MV-4-11 (cell line): ENCODE measurements at places on chromosomes 13 and 19.

GRCh38 chr19:571566-571974, 826 bp upstream of the BSG start:
- DNase-seq, result peak; percentile 69

DNA sequence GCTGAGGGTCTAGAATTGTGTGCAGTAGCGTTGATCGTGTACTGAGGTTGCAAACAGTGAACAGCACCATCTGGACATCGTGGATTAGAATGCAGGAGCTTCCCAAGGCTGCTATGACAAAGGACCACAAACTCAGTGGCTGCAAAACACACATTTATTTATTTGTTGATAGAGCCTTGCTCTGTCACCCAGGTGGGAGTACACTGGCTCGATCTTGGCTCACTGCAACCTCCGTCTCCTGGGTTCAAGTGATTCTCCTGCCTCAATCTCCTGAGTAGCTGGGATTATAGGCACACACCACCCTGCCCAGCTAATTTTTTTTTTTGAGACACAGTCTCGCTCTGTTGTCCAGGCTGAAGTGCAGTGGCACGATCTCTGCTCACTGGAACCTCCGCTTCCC, 2.3 kb upstream of the UHRF1 start:
- DNase-seq, result no peak

- no peak for DNase-seq
Measured at GRCh38 chr13:50700664-50701305, 142.7 kb downstream of the DLEU7 start.

DNA sequence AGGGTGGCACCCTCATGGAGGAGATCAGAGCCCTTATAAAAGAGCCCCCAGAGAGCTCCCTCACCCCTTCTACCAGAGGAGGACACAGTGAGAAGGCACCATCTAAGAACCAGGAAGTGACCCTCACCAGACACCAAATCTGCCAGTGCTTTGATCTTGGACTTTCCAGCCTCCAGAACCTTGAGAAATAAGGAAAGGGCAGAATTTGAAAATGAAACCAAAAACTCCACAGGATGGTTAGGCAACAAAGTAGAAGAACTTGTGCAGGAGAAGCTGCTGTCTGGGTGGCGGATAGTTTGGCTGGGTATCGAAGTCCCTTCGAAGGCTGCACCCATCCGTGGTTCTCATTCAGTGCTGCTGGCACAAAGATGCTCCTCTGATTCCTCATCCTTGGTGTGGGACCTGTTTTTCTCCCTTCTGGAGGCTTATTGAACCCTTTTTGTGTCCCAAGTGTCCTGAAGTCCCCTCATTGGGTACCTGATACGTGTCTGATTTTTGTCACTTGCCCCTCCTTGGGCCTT, 130.8 kb downstream of the KDM4B start:
- DNase-seq, result peak; percentile 51

- peak; percentile 48 for DNase-seq
Measured at GRCh38 chr19:5078182-5078581, 109.3 kb downstream of the KDM4B start.

DNA sequence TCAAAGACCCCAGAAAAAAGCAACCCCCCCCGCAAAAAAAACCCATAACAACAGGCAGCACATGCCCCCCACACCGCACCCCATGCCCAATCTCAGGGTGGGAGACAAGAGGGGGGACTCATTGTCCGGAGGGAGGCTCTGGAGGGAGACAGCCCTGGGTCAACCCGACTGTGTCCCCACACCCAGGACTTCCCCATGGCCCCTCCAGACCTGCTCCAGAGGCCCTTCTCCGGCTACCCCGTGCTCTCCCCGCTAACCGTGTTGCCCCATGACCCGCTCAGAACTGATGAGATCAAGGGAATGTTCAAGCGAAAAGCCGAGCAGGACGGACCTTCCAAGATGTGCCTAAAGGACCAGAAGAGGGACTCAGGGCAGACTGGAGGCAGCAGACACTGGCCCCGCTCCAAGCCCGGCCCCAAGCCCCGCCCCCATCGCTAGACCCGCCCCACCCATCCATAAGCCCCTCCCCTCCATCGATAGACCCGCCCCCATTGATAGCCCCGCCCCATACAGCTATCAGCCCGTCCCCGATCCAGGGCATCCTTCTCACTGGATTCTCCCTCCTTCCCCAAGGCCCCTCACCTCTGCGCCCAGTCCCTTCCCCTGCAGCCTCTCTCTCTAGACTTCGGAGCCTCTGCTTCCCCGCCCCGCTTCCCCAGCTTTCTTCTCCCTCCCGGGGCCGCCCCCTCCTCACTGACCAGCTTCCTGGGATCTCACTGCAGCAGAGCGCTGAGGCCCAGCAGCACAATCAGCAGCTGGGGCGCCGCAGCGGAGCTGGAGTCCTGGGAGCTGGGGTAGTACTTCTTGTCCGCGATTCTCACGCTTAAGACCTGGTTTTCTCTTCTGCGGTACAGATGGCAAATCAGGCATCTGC, 2.2 kb downstream of the BST2 start:
- DNase-seq, result no peak

- no peak for DNase-seq
Measured at GRCh38 chr13:111519041-111519440, 198.6 kb downstream of the TEX29 start.

- DNase-seq, result no peak
Measured at GRCh38 chr13:33289966-33290365, 4.4 kb upstream of the STARD13 start.

DNA sequence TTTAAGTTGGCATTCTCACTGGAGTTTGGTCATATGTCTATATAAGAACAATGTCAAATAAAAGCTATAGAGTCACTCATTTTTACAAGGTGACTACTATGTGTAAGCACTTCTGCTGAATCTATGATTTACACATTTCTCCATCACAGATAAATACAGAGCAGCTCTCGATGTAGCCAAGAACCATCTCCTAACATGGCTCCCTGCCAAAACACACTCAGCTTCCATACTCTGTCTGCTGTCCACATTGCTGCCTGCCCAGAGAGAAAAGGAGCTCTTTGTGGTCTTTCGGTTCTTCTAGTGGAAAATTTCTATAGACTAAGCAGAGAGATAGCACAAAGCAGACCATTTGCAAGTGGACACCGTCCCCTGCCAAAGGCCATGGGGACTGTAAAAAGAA, 190.9 kb upstream of the KLF12 start:
- no peak for DNase-seq

DNA sequence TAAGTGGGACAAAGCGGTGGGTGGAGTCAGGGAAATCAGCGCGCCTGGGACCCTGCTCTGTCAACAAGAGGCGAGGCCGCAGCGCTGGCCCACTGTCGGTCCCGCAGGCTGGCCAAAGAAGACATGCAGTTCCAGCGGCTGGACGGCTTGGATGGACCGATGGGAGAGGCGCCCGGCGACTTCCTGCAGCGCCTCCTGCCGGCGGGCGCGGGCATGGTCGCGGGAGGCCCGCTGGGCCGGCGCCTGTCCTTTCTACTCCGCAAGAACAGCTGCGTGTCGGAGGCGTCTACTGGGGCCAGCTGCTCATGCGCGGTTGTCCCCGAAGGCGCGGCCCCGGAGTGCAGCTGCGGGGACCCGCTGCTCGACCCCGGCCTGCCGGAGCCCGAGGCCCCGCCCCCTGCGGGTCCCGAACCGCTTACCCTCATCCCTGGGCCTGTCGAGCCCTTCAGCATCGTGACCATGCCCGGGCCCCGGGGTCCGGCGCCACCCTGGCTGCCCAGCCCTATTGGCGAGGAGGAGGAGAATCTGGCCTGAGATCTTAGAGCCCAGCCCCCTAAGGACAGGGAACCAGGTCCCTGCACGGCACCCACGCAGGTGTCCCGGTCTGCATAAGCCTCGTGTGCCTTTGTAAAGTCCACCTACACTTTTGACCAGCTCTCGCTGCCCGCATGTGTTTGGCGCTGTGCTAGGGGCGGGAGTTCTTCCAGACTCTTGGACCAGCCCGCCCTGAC, 6.1 kb downstream of the BEST2 start:
- DNase-seq, result peak; percentile 61

- DNase-seq, result no peak
Measured at GRCh38 chr19:29273000-29273640, 60.2 kb upstream of the UQCRFS1 start.

DNA sequence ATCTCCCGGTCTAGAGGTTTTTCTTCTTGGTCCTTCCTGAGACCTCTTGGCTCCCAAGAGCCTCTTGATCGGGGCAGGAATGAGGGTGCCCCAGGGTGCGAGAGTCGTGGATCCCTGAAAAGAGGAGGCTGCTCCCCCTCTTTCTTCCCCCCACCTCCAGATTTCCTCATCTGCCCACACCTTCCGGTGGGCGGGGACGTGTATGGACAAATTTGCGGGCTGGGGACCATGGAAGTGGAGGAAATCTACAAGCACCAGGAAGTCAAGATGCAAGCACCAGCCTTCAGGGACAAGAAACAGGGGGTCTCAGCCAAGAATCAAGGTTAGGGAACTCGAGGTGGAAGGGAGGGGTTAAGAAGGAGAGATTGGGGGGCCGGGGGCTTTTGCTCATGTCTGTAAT, at the start of gene MCEMP1:
Gene MCEMP1 (plus strand): TSS at position 237 of the 400 bp plus-strand sequence. CDS start 31 bp downstream, at position 268.
- DNase-seq, result peak; percentile 72

DNA sequence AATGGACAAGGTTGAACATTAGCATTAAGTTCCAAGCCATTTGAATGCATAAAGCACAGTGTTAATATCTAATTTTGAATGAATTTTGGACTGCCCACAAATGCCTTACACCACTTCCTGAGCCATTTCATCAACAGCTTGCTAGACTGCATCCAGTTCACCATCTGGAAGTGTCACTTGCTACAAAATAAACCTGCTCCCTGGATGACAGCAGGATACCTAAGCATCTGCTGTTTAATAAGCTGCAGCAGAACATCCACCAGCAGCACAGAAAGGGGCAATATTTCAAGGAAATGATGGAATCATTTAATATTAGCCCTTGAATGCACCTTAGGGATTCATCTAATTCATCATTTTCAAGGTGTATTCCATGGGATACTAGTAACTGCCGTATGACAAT, 76.6 kb upstream of the PCDH9 start:
- no peak for DNase-seq

DNA sequence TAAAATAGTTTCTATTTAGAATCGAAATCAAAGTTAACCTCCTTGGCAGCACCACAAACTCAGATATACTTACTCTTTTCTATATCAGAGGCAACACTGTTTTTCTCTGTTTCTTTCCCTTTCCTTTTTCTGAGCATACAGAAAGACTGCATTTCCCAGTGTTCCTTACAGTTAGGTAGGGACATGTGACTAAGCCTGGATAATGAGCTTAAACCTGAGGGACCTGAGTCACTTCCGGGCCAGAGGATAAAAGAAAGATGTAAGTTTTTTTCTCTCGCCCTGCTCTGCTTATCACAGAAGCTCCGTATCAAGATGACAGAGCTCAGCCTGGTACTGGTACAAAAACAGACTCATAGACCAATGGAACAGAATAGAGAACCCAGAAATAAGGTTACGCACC, 531.9 kb downstream of the KLF12 start:
- DNase-seq, result no peak

- DNase-seq, result no peak
Measured at GRCh38 chr13:70311191-70311590, 202.9 kb upstream of the KLHL1 start.

GRCh38 chr19:11766597-11767591, at the start of gene ZNF441:
ZNF441 (plus strand) TSS chr19:11767000; CDS start chr19:11767194, 194 bp downstream.
- DNase-seq, result no peak

GRCh38 chr13:97228850-97229521, 6.9 kb downstream of the MBNL2 start:
- no peak for DNase-seq

DNA sequence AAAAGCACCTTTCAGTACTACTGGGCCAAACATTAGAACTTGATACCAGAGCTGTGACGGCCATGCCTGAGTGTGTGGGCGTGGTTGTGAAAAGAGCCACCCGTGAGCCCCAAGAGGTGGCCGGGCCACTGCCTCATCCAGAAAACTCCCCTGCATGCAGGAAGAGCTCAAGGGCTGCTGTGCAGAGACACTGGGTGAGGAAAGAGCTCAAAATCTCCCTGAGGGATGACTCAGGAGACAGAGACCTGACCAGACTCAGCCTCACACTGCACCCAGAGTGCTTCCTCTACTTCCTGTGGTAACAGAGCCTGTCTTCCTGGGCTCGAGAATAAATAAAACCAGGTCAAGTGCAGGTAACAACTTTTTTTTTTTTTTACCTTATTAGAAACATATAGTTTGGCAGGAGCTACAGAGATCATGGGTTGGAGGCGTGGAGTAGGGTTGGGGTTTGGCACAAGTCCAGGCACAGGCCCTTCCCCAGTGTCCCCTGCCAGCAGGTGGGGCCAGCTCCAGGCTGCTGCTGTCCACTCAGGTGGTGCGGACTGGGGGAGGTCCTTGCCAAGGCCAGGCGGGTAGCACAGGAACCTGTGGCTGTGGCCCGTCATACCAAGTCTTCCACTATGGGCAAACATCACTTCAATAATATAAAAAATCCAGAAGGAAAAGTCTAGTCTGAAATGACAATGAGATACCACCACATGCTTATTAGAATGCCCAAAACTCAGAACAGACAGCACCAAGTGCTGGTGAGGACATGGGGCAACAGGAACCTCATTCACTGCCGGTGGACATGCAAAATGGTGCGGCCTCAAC, 25.5 kb downstream of the ELL start:
- peak; percentile 81 for DNase-seq

GRCh38 chr19:13040232-13040947, 45.1 kb downstream of the NFIX start:
- no peak for DNase-seq

GRCh38 chr13:51999921-52000320, 11.3 kb downstream of the ATP7B start:
- no peak for DNase-seq

DNA sequence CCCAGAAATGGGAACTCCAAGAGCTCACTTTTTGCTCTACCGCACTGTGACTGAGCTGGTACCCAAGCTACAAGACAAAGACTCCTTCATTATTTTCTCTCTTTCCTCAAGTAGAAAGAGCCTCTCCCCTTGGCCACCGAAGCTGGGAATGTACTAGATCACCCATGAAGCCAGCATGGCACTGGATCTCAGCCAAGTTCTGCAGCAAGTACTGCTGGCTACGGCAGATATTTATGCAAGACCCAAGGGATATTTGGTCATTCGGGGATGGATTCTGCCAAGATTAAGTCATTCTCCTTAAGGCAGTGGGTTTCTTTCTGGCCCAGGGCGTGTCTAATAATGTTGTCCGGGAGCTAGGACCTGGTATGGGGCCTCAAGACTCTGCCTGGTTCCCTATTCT, 633.5 kb downstream of the SLITRK1 start:
- DNase-seq, result no peak

GRCh38 chr13:29934531-29935308, 84.3 kb upstream of the UBL3 start:
- no peak for DNase-seq

GRCh38 chr19:15776991-15777970, 10.2 kb upstream of the OR10H5 start:
- no peak for DNase-seq
